ENCODE measurements at places on chromosomes 2 and 18.

- no peak for DNase-seq
Observed at GRCh38 chr18:48348739-48349138, 60.4 kb downstream of the ZBTB7C start.

GRCh38 chr2:157830266-157830665 lies 45.9 kb downstream of the ACVR1 start:
- no peak for DNase-seq

GRCh38 chr2:148515120-148515519 lies 129.4 kb upstream of the EPC2 start:
- no peak for DNase-seq

DNA sequence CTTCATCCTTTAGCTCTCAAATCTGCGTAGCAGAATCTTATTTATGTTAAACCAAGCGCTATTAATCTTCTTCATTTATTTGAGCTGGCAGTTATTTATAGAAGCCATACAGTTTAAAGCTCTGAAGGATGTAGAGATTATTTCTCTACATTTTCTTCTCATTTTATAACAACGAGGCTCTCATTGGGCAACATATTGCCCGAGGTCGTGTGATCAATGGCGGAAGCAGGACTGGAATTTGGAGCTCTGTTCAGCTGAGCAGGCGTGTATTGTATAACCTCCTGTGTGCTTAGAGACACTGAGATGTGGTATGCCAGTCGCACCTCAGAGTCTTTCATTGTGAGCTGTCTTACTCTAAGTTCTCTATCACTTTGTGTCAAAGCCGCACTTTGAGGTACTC lies 17.5 kb upstream of the DRC1 start:
- DNase-seq = no peak

- DNase-seq = no peak
Observed at GRCh38 chr2:6835467-6835866, 30.2 kb downstream of the CMPK2 start.

DNA sequence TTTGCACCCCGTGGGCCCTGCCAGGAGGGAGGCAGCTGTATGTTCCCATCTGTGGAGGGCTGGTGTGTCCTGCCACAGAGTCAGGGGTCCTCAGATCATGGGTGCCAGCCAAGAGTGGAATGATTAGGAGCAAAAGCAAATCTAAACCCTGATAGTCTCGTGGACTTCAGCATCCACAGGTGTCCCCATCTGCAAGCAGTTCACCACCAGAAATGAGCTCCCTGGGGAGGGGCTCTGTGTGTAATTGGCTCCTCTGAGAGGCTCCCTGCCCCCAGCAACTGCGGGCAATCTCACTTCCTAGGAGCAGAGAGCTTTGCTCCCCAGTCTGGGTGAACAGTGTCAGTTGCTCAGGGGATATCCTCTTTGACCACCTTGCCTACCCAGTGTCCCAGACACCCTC lies 78.1 kb downstream of the HNRNPLL start:
- DNase-seq = no peak

DNA sequence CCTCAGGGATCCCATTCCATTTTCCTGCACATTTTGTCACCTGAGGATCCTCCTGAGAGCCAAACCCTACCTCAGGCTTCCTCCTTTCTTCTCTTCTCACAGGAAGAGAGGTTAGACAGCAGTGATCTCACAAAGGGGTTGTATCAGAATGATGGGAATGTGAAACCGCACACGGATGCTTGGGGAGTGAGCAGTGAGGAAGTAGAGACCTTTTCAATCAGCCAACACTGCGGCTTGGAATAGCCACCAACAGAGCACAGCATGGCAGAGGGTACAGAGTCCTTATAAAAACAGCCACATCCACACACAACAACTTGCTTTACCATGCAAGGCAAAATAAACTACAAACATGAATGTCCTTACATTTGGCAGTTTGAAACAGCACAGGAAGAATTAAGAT lies 8.7 kb downstream of the TMEM182 start:
- no peak for DNase-seq

DNA sequence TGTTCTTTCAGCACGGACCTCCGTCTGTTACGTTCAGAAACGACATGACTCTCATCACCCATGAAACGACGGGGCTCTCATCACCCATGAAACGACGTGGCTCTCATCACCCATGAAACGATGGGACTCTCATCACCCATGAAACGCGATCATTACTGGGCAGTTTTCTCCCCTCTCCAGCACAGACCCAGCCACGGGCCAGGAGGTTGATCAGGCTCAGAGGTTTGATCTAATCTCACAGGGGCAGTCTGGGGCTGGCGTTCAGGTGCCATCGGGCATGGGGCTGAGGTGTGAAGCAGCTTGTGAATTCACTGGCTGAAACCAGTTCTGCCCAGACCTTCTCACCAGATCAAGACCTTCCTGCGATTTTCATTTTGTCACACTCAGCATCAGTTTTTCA lies 296.4 kb downstream of the NDUFA10 start:
- DNase-seq = no peak

GRCh38 chr18:30971338-30971956 lies 71.1 kb downstream of the DSC3 start:
- no peak for DNase-seq

GRCh38 chr2:101580528-101580927 lies 105.6 kb upstream of the RFX8 start:
- no peak for DNase-seq

DNA sequence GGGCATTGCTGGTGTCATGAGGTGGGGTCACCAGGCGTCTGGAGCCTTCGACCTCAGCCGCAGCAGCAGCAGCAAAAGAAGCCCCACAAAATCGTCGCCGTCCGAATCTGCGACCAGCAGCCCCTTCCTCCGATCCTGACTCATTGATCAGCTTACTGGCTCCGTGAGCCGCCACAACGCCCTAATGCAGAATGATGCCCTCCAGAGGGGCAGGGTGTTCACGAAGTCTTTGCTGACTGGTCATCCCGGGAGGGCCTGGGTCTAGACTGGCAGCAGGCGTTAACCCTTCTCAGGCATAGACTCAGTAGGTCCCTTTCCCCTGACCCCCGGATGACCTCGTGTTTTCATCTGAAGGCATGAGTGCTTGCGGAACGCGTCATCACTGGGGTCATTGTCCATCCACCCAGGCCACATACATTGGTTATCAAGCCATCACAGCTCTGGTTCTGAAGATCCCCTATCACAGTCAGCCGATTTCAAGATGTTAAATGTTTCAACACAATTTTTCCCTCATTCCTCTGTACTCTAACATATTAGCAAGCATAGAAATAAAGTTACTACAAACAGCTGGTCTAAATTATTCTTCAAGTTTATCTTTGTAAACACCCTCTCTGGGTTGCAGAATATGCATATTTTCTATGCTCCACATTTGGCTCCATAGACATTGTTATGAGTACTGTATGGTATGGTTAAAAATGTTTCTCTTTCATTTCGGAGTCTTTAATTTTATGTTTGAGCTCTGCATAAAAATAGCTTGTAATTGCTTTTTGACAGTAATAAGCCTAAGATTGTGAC lies 83.3 kb upstream of the SALL3 start:
- no peak for DNase-seq
